CD4-positive, alpha-beta T cell treated with Interleukin-6 at 100 ng/mL for 8 hours (primary cell): ENCODE measurements at places on chromosomes 2 and 18.

GRCh38 chr18:46164920-46165319, 60.7 kb downstream of the HAUS1 start:
- DNase-seq = no peak

DNA sequence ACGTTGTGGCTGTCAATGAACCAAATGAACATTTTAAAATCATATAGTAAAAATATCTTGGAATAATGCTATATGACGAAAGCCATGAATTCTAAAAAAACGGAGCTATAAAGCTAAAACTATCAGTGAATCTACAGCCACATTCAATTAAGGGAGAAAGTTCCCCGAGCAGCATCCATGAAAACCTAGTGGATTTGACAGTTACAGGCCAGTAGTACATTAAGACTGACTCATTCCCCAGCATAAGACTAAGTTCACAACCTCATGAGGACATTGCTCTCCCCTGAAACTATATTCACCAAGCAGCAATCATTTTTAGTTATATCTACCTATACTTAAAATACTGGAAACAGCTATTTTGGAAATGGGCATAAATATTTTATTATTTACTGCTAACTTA, 36.6 kb downstream of the KIDINS220 start:
- DNase-seq = no peak

- no peak for DNase-seq
Observed at GRCh38 chr2:74831693-74832530, 2.0 kb upstream of the HK2 start.

DNA sequence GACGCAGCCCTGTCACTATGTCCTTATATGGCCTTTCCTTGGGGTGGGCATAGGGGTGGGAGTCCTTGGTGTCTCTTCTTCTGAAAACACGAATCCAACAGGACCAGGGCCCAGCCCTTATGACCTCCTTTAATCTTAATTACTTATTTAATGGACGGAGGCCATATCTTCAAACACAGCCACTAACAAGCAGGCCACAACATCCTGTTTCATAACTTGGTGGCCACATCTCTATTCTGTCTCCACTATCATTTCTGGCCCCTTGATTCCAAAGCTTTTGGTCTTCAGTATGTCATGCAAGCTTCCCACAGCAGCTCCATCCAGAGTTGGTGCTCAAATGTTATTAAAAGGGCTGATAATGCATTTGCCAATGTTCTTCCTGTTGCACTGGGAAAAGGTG, 287.3 kb upstream of the SMIM21 start:
- DNase-seq = no peak

DNA sequence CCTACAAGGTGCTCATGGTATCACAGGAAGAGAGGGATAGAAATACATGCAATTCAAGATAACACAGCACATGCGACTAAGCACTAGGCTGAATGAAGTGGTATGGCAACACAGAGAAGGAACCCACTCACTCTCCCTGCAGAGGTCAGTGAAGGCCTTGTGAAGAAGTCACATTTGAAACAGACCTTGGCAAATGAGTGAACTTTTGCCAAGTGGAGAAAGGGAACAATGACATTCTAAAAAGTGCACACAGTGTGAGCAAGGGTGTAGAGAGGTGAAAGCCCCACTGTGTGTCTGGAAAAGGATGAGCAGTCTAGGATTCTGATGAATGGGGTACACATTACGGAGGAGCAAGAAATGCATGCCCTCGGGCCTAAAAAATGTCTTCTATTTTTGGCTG, 23.3 kb downstream of the KLF7 start:
- DNase-seq = peak; percentile 21

- no peak for DNase-seq
Observed at GRCh38 chr2:118914721-118915453, 27.1 kb upstream of the MARCO start.

DNA sequence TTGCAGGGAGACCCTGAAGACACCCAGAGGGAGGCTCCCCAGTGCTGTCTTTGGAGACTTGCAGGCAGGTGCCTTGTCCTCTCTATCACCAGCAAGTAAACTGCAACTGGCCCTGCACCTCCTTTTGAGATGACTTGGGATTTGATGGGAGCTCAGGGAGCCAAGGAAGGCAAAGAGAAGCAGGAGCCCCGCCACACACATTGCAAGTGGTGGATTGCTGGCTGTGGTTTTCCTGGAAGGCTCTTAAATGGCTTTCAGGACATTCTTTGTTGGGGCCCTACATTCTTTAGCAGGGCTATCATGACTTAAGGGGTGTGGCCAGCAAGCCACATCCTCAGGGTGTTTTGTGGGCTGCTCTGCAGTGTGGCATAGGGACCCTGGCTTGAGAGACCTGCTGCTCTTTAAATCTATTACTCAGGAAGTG, 39.9 kb upstream of the CDC42EP3 start:
- peak; percentile 40 for DNase-seq

DNA sequence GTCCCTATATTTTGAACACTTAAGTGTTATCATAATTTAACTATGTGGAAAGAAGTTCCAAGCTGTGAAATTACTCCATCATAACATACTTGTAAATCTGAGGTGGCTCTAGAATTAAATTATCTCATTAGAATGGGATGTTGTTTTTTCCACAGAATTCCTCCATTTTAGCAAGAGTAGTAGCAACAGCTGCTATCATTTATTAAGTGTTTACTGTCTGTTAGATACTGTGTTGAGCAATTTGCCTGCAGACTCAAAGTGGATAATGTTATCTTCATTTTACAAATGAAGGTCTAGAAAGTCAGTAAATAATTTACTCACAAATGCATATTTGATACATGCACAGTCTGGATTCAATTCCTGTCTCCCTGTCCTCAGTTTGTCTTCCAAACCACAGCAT, 504.8 kb upstream of the NRP2 start:
- DNase-seq = no peak

DNA sequence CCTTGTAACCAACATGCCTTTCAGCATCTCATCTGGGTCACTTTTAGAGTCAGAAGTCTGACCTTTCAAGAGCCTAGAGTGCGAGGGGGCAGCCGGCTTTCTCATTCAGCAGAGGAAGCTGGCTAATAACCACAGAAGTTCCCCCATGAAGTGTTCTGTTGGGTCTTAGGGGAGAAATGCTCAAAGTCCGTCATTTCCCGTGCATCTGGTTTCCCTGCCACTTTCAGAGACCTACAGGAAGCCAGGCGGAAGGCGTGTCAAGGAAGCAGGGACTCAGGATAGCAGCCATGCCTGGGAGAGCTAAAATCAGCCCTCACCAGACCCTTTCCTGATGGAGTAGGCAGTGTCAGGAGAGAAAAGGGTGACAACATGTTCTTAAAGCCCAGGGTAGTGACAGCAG, 301.8 kb upstream of the ID2 start:
- DNase-seq = no peak

GRCh38 chr2:59389240-59389639, 1148.1 kb upstream of the FANCL start:
- DNase-seq = no peak

DNA sequence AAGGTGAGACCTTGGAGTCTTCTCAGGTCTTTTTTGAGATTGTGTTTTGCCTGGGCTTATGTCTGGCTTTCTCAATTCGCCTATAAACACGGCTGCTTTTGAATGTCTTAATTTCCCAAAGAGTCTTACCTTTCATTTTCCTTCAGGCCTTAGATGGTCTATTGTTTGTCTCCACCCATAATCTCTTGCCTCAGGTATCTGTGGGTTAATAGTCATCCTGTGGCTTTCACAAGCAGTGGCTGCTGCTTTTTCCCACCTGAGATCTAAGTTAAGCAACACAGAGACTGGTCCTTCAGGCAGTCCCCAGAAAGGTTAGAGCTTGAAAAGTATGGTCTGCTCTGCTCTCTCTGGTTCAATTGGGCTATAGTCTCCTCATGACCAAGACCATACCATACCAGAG, 275.3 kb downstream of the INSIG2 start:
- DNase-seq = no peak
